Sigmoid colon (tissue), 7 donors: ENCODE measurements at places on chromosomes 2 and 18.

DNA sequence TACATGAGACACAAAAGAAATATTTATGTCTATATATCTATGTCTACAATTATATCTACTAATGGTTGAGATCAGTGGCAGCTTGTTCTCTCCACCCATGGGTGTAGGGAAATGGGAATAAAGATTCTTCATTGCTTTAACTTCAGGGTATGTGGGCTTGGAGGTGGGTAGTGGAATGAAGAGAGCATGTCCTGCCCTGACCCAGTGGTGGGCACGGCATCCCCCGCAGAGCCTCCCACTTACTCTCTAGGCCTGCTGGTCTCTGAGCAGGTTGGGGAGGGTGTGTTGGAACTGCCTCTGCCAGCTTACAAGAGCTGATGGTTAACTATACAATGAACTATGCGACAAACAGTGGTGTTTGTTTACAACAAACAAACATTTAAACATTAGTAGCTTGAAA is 152.5 kb upstream of the SKOR2 start:
- no peaks in the 10 kb centered on the region for H3K27me3 ChIP-seq
- no peaks in the 10 kb centered on the region for H3K36me3 ChIP-seq
- H3K4me3 ChIP-seq, result no peak overlapping the region
- no peak for DNase-seq

DNA sequence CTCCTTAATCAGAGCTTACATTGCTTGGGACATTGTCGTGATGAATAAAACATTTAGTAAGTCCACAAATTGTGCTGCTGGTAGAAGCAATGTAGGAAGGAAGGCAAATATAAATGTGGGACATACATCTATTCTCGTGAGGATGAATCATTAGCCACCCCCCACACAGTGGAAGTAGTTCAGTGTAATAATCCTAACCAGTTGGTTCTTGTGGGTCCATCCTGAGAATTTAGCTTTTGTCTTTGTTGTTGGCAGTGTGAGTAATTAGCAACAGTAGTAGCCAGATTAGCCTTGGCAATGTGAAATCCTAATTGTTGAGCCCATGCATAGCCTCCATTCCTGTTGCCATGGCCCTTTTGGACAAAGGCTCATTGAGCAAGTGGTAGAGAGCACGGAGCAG is 532.1 kb downstream of the FBXO15 start:
- no peak overlapping the region for H3K27ac ChIP-seq
- no peaks in the 10 kb centered on the region for H3K36me3 ChIP-seq
- no peaks in the 10 kb centered on the region for H3K4me1 ChIP-seq
- H3K4me3 ChIP-seq, result no peak overlapping the region
- DNase-seq, result no peak
- no peaks in the 10 kb centered on the region for H3K27me3 ChIP-seq

DNA sequence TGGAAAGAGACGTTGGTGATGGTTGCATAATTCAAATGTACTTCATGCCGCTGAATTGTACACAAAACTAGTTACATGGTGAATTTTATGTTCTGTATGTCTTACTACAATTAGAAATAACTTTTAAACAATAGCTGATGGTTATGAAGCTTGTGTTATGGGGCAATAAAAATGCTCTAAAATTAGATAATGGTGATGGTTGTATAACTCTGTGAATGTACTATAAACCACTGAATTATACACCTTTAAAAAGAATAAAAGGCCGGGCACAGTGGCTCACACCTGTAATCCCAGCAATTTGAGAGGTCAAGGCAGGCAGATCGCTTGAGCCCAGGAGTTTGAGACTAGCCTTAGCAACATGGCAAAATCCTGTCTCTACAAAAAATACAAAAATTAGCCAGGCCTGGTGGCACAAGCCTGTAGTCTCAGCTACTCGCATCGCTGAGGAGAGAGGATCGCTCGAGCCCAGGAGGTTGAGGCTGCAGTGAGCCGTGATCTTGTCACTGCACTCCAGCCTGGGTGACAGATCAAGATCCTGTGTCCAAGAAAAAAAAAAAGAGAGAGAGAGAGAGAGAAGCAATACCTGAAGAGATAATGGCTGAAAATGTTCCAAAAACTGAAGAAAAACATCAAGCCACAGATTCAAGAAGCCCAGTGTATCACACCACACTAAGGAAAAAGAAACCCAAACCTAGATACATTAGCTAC is 6.3 kb downstream of the RNU4ATAC start:
- no peak overlapping the region for H3K27ac ChIP-seq
- DNase-seq, result no peak
- H3K36me3 ChIP-seq, result no peaks in the 10 kb centered on the region
- no peaks in the 10 kb centered on the region for H3K27me3 ChIP-seq
- no peak overlapping the region for H3K4me3 ChIP-seq
- H3K4me1 ChIP-seq, result no peaks in the 10 kb centered on the region

DNA sequence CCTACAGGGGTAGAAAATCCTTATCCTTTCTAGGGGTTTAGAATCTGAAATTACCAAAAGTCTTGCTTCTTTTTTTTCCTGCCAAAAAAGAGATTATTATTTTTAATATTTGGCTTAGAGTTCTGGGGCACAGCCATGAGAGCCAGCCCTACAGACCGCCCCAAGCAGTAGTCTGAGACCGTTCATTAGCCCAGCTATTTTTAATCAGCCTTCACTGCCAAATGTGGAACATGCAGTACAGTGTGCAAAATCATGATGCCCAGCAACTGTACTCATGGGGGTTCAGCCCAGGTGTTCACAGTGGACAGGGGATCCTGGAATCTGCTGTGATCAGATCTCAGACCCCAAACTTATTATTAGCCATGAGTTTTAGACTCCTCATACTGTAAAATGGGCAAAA is 60.4 kb downstream of the GRB14 start:
- no peak for DNase-seq
- H3K4me1 ChIP-seq, result peaks cover 24% of the 10 kb centered on the region
- no peak overlapping the region for H3K4me3 ChIP-seq
- H3K36me3 ChIP-seq, result no peaks in the 10 kb centered on the region
- H3K27me3 ChIP-seq, result no peaks in the 10 kb centered on the region

- no peak overlapping the region for H3K27ac ChIP-seq
- no peak overlapping the region for H3K4me3 ChIP-seq
- H3K4me1 ChIP-seq, result no peaks in the 10 kb centered on the region
- no peak for DNase-seq
Measured at GRCh38 chr2:144183727-144184126, 336.2 kb downstream of the ZEB2 start.

GRCh38 chr2:16162491-16163040 is 222.2 kb downstream of the MYCN start:
- H3K4me1 ChIP-seq, result no peaks in the 10 kb centered on the region
- no peaks in the 10 kb centered on the region for H3K36me3 ChIP-seq
- no peak for DNase-seq
- H3K27ac ChIP-seq, result no peak overlapping the region

DNA sequence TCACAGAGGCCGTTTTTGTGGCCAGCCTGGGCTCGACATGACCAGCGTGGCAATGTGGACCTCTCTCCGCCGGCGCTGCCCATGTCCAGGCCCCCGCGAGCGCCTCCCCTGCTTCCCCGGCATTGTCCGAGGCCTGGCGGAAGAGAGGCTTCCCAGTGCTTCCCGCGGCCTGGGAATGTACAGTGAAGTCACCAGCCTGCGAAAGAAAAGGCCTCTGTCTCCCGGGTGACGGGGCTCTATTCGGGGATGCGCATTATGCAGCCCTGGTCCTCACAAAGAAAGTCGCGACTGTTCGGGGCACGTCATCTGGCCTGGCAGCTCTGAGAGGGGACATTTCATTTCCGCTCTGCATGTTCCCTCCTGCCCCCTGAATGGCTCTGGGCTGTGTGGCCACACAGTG is 109.2 kb upstream of the AGAP1 start:
- H3K4me1 ChIP-seq, result no peaks in the 10 kb centered on the region
- no peaks in the 10 kb centered on the region for H3K36me3 ChIP-seq

GRCh38 chr18:58882044-58882443 is 17.4 kb downstream of the ZNF532 start:
- H3K27me3 ChIP-seq, result no peaks in the 10 kb centered on the region
- peaks cover 6% of the 10 kb centered on the region for H3K36me3 ChIP-seq
- H3K27ac ChIP-seq, result no peak overlapping the region
- H3K4me1 ChIP-seq, result peaks cover 27% of the 10 kb centered on the region
- no peak overlapping the region for H3K4me3 ChIP-seq

- no peaks in the 10 kb centered on the region for H3K4me1 ChIP-seq
- no peak overlapping the region for H3K4me3 ChIP-seq
- DNase-seq, result no peak
Measured at GRCh38 chr2:147214914-147215313, 629.9 kb upstream of the ACVR2A start.

GRCh38 chr2:158518084-158518483 is 61.3 kb downstream of the PKP4 start:
- peak; percentile 61 for DNase-seq
- no peaks in the 10 kb centered on the region for H3K4me1 ChIP-seq
- no peak overlapping the region for H3K27ac ChIP-seq
- no peaks in the 10 kb centered on the region for H3K36me3 ChIP-seq

GRCh38 chr2:237511433-237511832 is 24.4 kb downstream of the MLPH start:
- H3K36me3 ChIP-seq, result no peaks in the 10 kb centered on the region
- H3K27ac ChIP-seq, result peak overlapping the region; percentile 29
- peaks cover 17% of the 10 kb centered on the region for H3K4me1 ChIP-seq
- no peaks in the 10 kb centered on the region for H3K27me3 ChIP-seq

DNA sequence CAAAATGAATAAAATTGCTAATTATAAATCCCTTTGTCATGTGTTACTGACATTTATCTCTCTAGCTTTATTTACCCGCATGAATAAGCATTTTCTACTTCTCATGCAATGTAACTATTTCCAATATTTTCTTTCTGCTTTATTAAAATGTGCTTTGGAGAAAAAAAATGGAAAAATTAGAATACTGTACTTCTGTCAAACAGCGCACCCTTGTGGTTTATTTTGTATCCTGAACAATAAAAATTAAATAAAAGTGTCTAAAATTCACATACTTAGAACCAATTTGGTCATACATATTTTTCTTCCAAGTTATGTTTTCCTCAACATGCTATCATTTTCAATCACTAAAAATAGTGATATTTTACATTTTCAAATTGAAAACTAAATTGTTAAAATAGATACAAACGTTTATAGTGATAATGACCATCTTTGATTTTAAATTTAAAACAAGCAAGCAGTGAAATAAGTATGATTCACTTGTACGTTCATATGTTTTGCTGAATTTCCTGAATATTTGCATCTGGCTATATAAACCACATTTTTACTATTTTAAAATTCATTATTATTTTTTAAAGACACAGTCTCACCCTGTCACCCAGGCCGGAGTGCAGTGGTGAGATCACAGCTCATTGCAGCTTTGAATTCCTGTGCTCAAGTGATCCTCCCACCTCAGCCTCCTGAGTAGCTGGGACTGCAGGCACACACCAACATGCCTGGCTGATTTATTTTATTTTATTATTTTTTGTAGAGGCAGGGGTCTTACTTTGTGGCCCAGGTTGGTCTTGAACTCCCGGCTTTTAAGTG is 95.9 kb upstream of the GRB14 start:
- H3K27me3 ChIP-seq, result no peaks in the 10 kb centered on the region
- no peaks in the 10 kb centered on the region for H3K4me1 ChIP-seq
- H3K27ac ChIP-seq, result no peak overlapping the region
- no peak for DNase-seq

DNA sequence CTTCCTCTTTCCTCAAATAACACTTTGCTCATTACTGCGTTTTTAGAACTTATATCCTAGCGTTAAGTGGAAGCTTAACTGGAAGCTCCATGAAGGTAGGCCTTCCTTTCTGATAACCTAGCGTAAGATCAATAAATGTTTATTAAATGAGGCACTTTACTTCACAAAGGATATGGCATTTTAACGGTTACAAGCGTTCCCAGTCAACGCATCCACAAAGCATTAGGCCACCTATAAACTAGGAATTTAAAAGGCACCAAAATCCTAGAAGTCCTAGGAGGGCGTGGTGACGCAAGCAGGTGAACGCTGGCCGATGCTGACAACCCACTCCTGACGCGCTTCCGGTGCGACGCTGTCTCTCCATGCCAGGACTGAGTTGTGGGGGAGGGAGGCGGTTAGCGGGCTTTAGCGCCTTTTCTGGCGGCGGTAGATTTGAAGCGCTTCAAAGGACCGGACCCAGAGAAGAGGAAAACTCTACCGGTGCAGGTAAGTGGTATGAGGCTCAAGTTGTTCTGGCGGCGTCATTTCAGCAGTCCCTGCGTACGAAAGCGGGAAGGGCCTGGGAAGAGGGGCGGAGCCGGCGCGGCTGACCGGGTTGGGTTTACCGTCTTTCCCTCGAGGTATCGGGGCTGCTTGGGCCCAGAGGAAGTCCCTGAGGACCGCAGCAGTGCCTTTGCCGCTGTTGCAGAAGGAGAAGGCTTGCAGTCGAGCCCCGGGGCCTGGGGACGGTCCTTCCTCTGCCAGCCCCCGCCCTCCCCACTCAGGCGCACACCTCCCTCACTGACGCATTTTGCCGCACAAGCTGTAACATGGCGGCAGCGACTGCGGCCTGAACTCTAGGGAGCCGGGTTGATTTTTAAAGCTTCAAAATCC is at the start of gene PPIG:
PPIG (plus strand) TSS at position 347 of the 873 bp plus-strand sequence. CDS start 19,691 bp downstream, outside the sequence.
- H3K4me1 ChIP-seq, result no peaks in the 10 kb centered on the region
- peak; percentile 96 for DNase-seq
- H3K27me3 ChIP-seq, result no peaks in the 10 kb centered on the region
- peak within 1 kb of the TSS; percentile 79 for H3K4me3 ChIP-seq

- peak overlapping the region; percentile 78 for H3K27ac ChIP-seq
- DNase-seq, result no peak
- peaks cover 4% of the 10 kb centered on the region for H3K4me1 ChIP-seq
- H3K36me3 ChIP-seq, result no peaks in the 10 kb centered on the region
Measured at GRCh38 chr2:6917761-6918421, 679 bp downstream of the RNF144A start.

GRCh38 chr2:25302758-25303375 is 38.9 kb downstream of the DNMT3A start:
- no peaks in the 10 kb centered on the region for H3K36me3 ChIP-seq
- H3K27me3 ChIP-seq, result no peaks in the 10 kb centered on the region
- peak overlapping the region; percentile 26 for H3K27ac ChIP-seq
- no peak for DNase-seq
- no peak overlapping the region for H3K4me3 ChIP-seq

GRCh38 chr2:49661809-49662208 is 507.5 kb upstream of the FSHR start:
- no peaks in the 10 kb centered on the region for H3K36me3 ChIP-seq
- no peak overlapping the region for H3K27ac ChIP-seq
- H3K4me3 ChIP-seq, result no peak overlapping the region
- no peak for DNase-seq
- no peaks in the 10 kb centered on the region for H3K27me3 ChIP-seq

- no peak overlapping the region for H3K4me3 ChIP-seq
- no peak for DNase-seq
- H3K36me3 ChIP-seq, result no peaks in the 10 kb centered on the region
- H3K27me3 ChIP-seq, result no peaks in the 10 kb centered on the region
- H3K27ac ChIP-seq, result no peak overlapping the region
Measured at GRCh38 chr2:134736167-134736880, 17.5 kb upstream of the TMEM163 start.

DNA sequence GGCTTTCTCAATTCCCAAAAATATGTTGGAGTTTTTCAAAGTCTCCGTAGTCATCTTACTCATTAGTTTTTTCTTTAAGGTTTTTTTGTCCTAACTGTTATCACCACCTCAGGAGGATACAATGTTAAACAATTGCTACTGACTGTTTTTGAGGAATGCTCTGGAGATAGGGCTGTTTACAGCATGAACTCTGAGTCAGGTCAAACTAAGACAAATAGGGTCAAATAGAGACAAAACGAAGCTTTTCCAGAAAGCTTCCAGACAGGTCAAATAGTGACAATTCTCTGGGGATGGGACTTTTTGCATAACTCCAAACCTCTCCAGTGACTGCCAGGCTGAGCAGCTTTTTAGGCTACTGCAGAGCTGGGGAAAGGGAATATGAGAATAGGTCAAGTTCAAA is 15.2 kb upstream of the DIPK1C start:
- no peak overlapping the region for H3K4me3 ChIP-seq
- H3K4me1 ChIP-seq, result peaks cover 17% of the 10 kb centered on the region
- no peak overlapping the region for H3K27ac ChIP-seq
- no peaks in the 10 kb centered on the region for H3K36me3 ChIP-seq
- DNase-seq, result no peak
- H3K27me3 ChIP-seq, result no peaks in the 10 kb centered on the region
